ENCODE measurements at places on chromosomes 1 and 21. TPM values are rescaled to one million over a fixed set of nuclear protein-coding genes. Genes with fewer than 3 reads are reported as not detected.

CELA3B gene
- total RNA-seq: not detected

CFAP141 gene
- not detected for total RNA-seq

DENND2C gene
- total RNA-seq: 4.8 TPM

DNA sequence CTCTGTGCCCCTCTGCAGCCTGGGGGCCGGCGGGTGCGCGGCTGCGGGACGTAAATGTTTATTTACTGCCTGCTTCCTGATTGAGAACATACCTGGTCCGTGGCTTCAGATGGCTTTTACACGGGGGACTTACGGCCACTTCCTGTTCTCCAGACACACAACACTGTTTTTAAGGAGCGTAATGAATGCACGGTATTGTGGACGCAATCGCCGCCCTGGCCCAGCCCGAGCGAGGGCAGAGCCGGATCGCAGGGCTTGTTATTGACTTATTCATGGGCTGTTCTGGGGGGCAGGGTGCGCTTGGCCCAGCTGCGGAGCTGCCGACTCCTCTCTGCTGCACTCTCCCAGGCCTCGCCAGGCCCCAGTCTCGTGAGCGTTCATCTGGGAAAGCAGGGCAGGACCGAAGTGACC lies 52.8 kb upstream of the ACTRT2 start:
- DNase-seq: peak; percentile 73

DNA sequence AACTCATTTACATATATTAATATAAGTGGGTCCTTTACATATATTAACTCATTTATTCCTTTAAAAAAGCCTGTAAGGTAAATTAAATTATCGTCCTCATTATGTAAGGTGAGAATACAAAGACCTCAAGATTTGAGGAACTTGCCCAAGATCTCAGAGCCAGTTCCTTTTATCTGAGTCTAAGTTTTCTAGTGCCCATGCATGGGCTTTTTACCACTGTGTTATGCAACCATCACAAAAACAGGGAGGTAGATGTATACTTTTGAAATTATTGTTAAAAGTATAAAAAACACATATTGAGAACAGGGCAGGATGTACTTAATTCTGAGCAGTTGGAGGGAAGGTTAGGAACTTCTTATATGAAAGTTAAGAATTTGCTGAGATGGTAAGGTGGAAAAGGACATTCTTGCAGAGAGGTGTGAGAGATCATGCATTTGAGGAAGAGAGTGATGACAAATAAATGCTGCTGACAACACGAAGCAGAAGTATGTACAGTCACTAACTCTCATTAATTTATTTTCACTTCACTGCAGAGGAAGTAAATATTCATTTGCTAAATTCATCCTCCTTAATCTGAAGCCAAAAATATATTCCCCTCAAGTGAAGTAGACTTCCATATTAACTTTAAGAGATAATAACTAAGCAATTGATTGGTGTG lies 28.9 kb upstream of the LYPLAL1 start:
- no peak for DNase-seq

- no peak for DNase-seq
Observed at GRCh38 chr1:8679395-8679800, 138.0 kb downstream of the RERE start.

DNA sequence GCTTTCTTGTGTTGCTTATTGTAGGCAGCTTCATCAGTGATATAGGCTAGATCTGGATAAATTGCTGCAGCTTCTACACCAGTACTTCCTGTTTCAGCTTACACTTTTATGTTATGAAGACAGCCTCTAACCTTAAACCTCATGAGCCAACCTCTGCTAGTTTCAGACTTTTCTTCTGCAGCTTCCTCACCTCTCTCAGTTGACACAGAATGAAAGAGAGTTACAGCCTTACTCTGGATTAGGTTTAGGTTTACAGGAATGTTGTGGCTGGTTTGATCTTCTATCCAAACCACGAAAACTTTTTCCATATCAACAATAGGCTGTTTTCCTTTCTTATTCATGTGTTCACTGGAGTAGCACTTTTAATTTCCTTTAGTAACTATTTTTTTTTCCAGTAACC lies 76.9 kb upstream of the RNPC3 start:
- DNase-seq: no peak

DNA sequence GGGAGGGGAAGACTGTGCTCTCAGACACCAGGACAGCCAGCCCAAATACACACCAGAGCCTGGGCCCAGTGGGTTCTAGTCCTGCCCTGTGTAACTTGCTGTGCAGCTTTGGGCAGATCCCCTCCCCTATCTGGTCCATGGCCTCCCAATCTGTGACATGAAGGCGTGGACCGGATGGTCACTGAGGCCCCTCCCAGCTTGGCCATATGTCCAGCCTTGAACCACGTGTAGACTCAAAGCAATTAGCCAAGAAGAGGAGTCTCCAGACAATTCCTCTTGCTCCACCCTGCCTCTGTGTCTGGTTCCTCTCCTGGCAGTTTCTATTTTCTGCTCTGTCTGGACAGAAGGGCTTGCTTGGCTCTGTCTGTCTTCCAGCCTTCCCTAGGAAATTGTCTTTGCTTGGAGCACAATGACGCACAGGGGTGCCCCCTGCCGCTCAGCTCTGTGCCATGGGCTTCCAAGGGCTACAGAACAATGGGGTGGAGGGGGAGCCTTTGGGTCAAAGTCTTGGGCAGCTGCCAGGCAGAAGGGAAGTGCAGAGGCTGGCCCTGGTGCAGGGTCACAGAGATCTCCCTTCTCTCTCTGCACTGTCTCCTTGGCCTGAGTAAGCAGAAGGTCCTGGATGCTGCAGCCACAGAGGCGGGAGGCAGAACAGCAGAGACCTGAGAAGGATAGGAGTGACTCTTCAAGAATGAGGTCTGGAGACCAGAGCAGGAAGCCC lies 66.1 kb downstream of the TENT5C start:
- peak; percentile 91 for DNase-seq

GRCh38 chr1:245984390-245985155 lies 522.5 kb downstream of the SMYD3 start:
- DNase-seq: no peak

GRCh38 chr21:45863267-45863666 lies 118.3 kb upstream of the COL6A1 start:
- DNase-seq: peak; percentile 46
